ENCODE measurements at places on chromosomes 1 and 21. TPM values are rescaled to one million over a fixed set of nuclear protein-coding genes. Genes with fewer than 3 reads are reported as not detected.

GRCh38 chr1:51833700-51834099 is 44.8 kb downstream of the NRDC start:
- DNase-seq, result no peak

DNA sequence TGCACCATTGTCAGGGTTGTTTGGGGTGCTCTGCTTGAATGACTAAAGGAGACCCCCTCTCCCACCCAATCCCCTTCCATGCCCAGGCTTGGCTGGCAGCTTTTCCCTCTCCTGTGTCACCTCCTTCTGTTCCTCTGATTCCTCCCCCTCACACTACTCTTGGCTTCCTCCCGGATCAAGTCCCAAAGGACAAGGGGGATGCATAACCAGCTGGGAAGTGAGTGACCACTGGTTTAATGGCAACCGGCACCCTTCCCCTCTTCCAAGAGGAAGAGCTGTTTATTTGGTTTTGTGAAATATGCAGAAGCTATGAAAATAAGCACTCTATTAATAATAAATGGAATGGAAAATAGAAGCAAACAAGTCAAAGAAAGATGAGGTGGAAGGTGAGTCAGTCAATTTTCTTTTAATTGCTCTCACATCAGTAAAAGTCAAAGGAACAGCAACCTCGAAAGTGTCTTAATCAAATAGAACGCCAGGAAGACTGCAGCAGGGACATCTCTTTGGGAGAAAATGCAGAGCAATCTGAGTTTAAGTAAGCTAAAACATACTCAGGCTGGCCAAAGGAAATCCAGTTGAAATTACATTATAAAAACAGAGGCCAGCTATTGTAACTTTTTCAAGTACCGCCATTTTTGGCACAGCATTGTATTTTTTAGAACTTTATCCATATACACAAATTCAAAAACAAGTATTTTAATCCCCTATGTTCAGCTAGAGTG is 322.5 kb downstream of the SIPA1L2 start:
- DNase-seq, result no peak

The NHLH2 gene
- total RNA-seq, result 1.8 TPM

- no peak for DNase-seq
These were observed 146.4 kb upstream of the COL11A1 start for GRCh38 chr1:103254691-103255090.

The ATP6V1G3 gene
- not detected for total RNA-seq

GRCh38 chr1:83508485-83509151 is 490.3 kb downstream of the TTLL7 start:
- DNase-seq, result no peak

DNA sequence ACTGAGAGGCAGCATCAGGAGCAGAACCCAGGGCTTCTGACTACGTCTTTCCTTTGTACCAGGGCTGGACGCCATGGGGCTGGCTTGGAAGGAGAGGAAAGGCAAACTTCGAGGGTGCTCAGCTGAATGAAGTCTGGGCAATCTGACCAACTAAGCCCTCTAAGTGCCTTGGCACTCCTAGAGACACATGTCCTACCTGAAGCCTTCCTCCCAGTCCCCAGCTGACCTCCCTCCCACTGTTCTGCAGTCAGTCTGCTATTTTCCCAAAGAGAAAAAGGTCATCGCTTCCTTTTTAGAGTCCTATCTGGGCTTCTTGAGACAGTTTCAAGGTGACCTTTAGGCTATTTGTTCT is 5.2 kb downstream of the SLC9A1 start:
- no peak for DNase-seq

The TCHH gene
- 0.35 TPM for total RNA-seq

DNA sequence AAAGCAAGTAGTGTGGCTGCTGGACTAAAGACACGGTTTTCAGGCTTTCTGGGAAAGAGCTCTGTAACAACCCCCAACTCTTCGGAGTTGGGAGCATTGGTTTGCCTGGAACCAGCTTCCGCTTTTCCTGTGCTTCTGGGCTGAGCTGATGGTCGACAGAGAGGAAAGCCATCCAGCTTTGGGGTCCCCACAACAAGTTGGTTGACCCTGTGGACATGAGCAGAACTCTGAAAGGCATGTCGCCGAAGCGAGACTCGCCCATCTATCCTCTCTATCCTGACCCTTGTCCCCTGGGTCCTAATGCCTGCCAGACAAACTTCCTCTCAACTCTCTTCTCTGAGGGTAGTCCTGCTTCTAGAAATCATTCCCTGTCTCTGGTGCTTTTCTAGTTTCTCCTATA is 31.9 kb upstream of the FCGR2A start:
- DNase-seq, result no peak

DNA sequence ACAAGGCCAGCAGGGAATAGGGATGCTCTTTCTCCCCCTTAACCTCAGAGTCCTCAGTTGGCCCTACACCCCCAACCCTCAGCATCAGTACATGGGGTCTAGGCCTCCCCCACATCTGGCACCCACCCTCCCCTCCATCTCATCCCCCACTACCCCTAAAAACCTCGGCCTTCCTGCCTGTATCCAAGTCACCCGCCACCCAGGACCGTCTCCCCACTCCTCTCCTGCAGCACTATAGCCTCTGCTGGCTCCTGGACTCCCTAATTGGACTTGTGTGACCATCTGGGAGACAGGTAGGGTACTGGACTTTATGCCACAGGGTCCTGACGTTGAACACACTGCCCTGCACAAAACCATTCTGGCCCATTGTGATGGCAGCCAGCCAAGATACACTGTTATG is 6.0 kb downstream of the RSPH1 start:
- DNase-seq, result no peak

- DNase-seq, result no peak
These were observed 96.4 kb upstream of the KCNJ6 start for GRCh38 chr21:38012672-38013071.
